ENCODE measurements at places on chromosomes 12 and 14.

DNA sequence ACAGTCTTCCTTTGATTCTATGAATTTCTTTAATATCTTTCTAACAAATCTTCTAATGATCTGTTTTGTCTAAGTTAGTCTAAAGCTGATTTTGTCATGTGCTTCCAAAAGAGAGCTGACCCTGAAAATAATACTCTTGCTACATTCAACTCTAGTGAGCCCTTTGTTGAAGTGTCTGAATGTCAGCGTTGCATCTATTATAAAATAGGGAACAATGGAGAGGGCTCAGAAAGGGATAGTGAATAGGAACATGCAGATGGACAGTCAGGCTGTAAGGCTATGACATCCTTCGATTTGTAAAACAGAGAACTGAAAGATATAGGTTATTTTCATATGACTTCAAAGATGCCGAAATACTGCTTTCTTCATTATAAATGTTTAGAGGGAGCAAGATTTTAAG is 304.5 kb downstream of the GALC start:
- DNase-seq, result no peak

DNA sequence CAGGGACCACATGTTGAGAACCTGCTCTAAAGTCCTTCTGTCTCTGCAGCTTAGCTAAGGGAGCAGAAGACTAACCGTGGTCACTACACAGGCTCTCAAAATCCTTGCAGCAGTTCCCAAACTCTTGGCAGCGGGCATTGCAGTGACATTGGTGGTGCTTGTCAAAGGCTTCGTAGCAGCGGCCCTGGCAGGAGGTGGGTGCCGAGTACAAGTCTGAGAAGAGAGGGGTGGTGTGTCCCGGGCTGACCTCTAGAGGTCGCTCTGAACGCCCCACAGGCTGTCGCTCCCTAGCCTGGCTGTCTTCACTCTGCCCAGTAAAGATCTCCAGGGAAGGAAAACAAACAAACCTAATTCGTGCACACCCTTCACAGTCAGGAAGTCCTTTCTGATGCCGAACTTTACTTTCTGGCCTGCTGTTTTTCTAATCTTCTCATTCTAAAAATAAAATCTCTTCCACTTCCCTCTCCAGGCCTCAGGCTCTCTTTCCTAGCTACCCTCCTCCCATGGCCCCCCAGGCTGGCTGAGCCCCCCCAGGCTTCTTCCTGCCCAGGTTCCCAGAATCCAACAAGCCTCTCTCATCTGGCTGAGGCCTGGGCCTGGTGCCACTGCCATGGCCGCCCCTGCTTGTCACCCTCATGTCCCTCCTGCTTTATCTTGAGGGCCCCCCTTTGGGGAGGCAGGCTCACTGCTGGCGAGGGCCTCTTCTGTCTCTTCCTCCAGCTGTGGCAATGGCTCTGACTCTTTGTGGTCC is 7.7 kb downstream of the ENDOU start:
- DNase-seq, result peak; percentile 33

DNA sequence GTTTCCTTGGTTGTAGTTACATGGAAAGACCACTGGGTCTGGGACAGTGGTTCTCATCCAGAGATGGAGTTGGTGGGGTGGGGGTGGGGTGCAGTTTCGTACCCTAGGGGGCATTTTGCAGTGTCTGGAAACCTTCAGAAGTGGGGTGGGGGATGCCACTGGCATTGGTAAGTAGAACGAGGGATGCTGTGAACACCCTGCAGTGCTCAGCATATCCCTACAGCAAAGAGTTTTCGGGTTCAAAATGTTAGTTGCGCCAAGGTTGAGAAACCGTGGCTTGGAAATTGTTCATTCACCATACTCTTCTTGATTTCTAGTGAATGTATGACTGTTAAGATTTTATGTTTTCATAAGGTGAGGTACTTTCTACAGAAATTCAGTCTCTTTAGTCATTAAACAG is 28.7 kb downstream of the TRAF3 start:
- DNase-seq, result no peak

DNA sequence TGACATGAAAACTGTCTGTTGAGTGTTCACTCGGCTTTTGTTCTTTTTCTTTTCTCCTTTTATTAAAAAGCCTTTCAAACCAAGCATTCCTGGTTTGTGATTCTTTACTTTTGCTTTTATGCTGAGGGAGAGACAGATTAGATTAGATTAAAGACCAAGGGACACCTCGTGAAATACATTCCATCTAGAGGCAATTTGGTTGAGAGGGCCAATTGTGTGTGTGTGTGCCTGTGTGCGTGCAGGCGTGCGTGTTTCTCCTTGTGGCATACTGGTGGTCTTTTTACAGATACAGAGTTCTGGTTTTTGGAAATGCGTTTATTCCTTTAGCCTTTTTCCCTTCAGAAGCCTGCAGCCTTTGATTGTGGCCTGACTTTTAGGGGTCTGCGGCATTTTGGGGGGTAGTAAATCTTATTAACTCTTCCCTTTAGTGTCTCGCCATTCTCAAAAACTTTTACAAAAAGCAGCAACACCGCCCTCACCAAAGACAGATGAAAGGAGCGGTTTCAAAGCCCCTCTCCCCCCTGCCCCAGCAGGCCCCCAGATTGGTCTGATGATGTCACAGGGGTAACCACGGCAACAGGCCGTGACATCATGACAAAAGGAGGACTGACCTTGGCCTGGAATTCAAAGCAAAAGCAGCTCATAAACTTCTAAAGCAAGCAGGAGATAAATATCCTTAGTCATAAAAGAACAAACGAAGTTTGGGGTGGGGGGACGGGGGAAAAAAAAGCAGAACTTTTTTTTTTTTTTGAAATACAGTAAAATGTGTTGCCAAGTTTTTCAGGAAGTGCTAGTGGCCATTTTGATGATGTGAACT is 84.1 kb upstream of the TBX3 start:
- no peak for DNase-seq

GRCh38 chr12:21608196-21608595 is 3.5 kb upstream of the GYS2 start:
- no peak for DNase-seq

GRCh38 chr14:38547961-38548490 is 292.1 kb upstream of the CLEC14A start:
- DNase-seq, result no peak

- DNase-seq, result no peak
These were observed 41.4 kb downstream of the RAB35 start for GRCh38 chr12:120075034-120075616.

GRCh38 chr14:68941820-68942219 is 37.3 kb downstream of the ACTN1 start:
- no peak for DNase-seq

DNA sequence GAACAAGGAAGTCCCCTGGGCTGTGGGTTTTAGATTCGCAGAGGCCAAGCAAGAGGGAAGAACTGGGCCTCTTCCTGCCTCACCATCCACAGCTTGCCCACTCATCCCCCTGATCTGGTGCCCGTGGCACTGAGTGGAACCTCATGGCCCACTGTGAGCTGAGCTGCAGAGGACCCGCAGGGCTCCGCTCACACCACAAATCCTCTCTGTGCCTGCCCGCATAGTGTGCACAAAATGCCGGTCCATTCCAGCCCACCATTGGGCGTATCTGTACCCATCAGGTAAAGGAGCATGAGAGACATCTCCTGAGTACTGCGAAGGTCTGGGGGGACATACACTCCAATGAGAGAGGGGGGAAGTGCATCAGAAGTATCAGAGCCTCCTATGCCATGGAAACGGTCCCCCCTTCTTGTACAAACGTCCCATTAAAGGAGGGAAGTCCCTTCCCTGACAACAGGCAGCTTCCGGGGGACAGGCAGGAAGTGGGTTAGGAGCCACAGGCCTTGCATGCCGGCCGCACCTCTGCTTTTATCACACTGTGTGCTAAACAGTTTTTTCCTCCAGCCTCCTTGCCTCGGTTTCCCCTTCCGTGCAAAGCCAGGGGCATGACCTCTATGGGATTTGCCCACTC is 309.4 kb upstream of the DIO3 start:
- DNase-seq, result no peak

DNA sequence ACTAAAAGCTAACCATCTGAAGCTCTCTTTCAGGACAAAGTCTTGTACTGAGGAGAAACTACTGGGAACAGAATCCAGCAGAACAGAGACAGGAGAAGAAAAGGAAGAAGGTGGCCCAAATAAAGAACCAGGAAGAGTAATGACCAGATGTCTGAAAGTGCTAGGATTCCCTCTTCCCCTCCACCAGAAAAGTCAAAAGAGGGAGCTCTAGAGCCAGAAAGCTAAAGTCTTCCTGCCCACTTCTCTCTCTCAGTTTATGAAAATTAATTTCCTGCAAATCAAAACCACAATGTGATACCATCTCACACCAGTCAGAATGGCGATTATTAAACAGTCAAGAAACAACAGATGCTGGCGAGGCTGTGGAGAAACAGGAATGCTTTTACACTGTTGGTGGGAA is 47.2 kb downstream of the SPPL3 start:
- no peak for DNase-seq

DNA sequence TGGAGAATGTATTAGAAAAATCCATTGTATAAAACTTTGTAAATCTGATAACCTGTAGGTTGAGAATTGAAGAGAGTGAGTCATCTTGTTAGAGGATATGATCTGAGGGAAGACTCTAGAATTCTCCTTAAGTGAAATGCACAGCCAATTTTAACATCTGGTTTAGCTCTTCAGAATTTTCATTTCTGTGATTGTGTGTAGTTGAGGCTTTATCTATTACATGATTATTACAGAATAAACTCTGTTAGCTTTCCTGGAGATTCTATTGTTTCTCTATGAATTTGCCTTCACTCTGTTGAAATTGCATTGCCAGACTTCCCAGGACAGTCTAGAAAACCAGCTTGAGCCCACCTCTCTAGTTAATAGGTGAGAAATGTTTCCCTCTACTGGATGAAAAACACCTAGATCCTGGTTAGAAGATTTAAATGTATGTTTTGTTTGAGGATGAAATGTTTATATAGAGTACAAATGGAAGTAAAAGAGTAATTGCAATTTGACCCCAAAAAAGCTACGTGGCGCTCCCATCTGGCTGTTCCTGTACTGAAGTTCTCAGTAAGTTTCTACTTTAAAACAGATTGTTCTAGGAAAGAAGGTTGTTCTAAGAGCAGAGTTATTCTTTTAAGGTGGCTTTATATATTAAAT is 2.9 kb downstream of the NUDT4 start:
- no peak for DNase-seq

GRCh38 chr14:36646664-36647416 is 14.8 kb upstream of the PAX9 start:
- no peak for DNase-seq

- peak; percentile 82 for DNase-seq
These were observed 473.1 kb downstream of the TMEM121 start for GRCh38 chr14:105999361-106000028.

GRCh38 chr12:88529531-88530488 is 50.5 kb downstream of the KITLG start:
- no peak for DNase-seq

GRCh38 chr12:38728894-38729293 is 176.5 kb downstream of the CPNE8 start:
- no peak for DNase-seq

- no peak for DNase-seq
These were observed 50.8 kb upstream of the ELK3 start for GRCh38 chr12:96143392-96143791.

DNA sequence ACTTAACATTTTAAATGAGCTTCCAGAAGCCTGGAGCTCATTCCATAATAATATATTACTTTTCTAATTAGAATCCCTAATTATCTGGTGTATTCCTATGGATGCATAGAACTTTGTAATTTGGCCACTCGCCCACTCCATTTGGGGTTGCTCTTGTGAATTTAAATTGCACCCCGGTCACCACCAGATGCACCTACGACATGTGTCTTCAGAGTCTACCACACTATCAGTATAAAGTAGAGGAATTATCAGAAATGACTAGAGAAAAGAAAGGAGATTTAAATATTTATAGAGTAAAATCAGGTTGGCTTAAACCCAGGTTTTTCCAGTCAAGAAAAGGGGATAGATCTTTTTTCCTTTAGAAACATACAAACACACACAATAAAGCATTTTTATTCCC is 145.8 kb upstream of the DCN start:
- no peak for DNase-seq

All from activated CD4-positive, alpha-beta T cell treated with anti-CD3 and anti-CD28 coated beads for 4 hours (primary cell).